ENCODE measurements at places on chromosomes 3 and 15. TPM values are rescaled to one million over a fixed set of nuclear protein-coding genes. Genes with fewer than 3 reads are reported as not detected.

The KCNMB3 gene
- 2.1 TPM for total RNA-seq

GRCh38 chr15:80093854-80094418, 34.5 kb downstream of the ZFAND6 start:
- no peak for DNase-seq

- DNase-seq: peak; percentile 51
Observed at GRCh38 chr3:100992231-100993012, 799 bp downstream of the ABI3BP start.

DNA sequence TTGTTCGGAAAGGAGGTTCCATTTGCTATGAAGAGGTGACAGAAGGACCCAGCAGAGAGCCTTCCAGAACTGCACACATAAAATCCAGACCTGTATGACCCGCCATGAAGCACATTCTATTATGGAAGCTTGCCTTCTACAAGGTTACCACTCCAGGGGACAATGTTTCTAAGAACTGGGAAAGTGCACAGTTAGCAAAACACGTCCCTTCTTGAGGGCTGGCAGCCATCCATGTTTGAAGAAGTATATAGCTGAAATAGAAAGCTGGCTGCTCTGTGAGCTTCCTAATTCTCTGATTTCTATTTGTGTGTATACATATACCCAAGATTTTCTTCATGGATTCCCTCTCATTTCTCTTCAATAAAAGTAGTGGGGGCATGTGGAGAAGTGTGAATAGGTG, 74.6 kb downstream of the CNTN3 start:
- DNase-seq: no peak

DNA sequence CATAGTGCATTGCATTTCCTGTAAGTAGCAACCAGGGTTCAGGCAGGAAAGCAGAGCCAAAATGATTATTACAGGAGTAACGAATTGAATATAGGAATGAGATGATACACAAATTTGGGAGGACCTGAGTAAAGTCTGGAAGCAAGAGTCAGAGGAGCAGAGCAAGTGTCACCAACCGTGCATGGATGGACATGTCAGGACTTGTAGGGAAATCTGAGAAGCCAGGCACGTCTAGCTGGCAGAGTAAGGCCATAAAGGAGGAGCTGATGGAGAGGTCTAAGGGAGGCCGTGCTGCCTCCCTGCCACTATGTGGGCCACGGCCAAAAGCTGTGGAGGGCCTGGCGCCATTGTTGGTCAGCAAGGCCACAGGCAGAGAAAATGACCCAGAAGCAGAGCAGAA, 22.4 kb downstream of the GJD2 start:
- DNase-seq: no peak

DNA sequence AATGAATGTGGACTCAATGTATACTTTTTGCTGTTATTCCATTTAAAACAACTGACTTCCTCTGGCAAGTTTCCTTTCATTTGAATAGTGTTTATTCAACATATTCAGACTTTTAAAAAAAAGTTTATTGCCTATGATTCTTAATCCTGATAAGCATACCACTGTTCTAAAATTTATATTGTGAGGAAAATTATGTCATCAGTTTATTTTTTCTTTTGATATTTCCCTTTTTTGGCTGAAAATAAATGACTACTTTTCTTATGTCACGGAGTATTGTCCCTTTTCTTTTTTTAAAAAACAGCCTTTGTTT, 109.5 kb downstream of the CDIN1 start:
- no peak for DNase-seq

- DNase-seq: no peak
Observed at GRCh38 chr3:172245241-172245640, 203.0 kb downstream of the GHSR start.

- no peak for DNase-seq
Observed at GRCh38 chr3:65761446-65762234, 277.1 kb downstream of the MAGI1 start.

The CSPG4 gene
- 3.0 TPM for total RNA-seq

The CHL1 gene
- not detected for total RNA-seq

DNA sequence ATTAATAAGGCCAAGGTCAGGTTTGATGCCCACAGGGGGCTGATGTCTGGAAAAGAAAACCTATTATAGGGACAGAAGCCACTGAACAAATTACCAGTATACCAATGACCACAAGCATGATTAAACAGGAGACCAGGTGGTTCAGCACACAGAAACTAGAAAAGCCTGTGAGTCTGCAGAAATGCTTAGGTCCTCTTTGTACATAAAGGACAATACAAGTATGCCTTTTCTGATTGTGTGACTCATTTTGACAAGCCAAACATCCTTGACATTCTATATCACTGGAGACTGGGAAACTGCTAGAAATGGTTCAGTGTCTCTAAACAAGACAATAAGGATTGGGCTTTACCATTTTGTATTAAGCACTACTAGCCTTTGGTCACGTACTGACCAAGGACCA, 113.2 kb upstream of the MYO5C start:
- DNase-seq: no peak

The HIGD2B gene
- total RNA-seq: not detected

- no peak for DNase-seq
Observed at GRCh38 chr3:183473969-183474368, 45.5 kb upstream of the MCF2L2 start.

- no peak for DNase-seq
Observed at GRCh38 chr3:14561051-14561960, 21.2 kb upstream of the GRIP2 start.

The NRROS gene
- 16.4 TPM for total RNA-seq

- DNase-seq: no peak
Observed at GRCh38 chr15:42185801-42186200, 22.3 kb downstream of the VPS39 start.

The MCF2L2 gene
- 3.1 TPM for total RNA-seq

The GOLGA6B gene
- not detected for total RNA-seq

- no peak for DNase-seq
Observed at GRCh38 chr15:25800761-25801515, 62.2 kb downstream of the ATP10A start.

GRCh38 chr3:76038949-76039348, 253.6 kb upstream of the ZNF717 start:
- DNase-seq: no peak

GRCh38 chr15:64809649-64810496, 15.6 kb downstream of the PIF1 start:
- DNase-seq: no peak

DNA sequence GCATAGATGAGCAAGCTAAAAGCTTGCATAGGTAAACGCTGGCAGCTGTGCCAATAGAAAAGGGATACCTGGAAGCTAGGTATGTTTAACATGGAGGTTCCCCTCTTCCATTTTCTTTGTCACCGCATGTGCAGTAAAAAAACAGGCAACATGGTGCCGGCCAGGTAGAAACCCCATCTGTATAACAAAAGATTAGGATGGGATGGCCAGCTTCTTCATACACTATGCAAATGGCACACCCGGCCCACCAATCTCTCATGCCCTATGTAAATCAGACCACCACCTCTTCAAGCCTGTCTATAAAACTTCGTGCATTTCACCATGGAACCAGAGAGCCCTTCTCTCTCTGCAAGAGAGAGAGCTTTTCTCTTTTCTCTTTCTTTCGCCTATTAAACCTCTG, 224.3 kb upstream of the P2RY1 start:
- DNase-seq: no peak

The NOX5 gene
- not detected for total RNA-seq

- no peak for DNase-seq
Observed at GRCh38 chr3:118810499-118811035, 224.1 kb downstream of the IGSF11 start.

The RARB gene
- total RNA-seq: 17.6 TPM

- DNase-seq: no peak
Observed at GRCh38 chr15:80861731-80862170, 82.6 kb downstream of the CEMIP start.

The ANKRD34C gene
- total RNA-seq: not detected

- DNase-seq: no peak
Observed at GRCh38 chr15:41286665-41287333, 45.6 kb downstream of the OIP5 start.

The CHRFAM7A gene
- total RNA-seq: 1.1 TPM

The RETNLB gene
- total RNA-seq: not detected

GRCh38 chr3:165133188-165133899, 55.0 kb upstream of the SI start:
- DNase-seq: no peak

GRCh38 chr3:142863930-142864920, 24.7 kb downstream of the PCOLCE2 start:
- DNase-seq: no peak

DNA sequence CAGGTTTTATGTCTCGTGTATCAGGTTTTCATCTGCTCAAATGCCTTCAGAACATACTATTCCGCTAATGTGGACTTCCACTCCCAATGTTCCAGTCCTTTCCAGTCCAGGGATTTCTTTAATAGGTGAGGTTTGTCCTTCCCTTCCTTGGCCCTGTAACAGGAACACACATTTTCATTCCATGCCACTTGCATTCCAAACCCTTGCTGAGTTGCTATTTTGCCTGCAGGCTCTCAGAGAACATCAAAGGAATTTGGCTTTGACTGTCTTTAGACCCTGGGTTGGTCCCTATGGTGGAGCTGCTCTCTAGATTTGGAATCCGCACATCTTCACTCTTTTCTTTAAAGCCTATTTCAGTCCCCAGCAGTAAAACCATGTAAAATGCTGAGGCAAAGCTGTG, 12.3 kb upstream of the ALCAM start:
- no peak for DNase-seq

DNA sequence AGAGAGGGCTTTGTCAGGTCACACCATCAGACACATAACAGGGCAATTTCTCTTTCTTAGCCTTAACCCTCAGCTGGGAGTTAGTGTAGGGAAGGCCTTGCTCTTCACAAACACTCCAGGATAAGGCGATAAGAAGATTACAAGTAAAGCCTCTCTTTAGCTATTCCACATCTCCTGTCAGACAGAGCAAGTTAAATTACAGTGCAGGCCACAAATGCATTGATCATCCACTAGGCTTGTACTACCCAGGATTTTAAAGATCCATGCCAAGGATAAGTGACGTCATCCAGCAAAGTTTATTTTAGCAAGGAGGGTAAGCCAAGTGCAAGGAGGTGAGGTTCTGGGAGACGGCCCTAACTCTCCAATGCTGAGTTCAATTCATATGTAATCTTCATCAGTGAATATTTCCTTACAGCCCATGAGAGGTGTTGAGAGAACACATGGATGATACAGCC, 890.6 kb upstream of the NR2F2 start:
- no peak for DNase-seq

GRCh38 chr3:185711255-185711870, 113.5 kb downstream of the IGF2BP2 start:
- DNase-seq: no peak

DNA sequence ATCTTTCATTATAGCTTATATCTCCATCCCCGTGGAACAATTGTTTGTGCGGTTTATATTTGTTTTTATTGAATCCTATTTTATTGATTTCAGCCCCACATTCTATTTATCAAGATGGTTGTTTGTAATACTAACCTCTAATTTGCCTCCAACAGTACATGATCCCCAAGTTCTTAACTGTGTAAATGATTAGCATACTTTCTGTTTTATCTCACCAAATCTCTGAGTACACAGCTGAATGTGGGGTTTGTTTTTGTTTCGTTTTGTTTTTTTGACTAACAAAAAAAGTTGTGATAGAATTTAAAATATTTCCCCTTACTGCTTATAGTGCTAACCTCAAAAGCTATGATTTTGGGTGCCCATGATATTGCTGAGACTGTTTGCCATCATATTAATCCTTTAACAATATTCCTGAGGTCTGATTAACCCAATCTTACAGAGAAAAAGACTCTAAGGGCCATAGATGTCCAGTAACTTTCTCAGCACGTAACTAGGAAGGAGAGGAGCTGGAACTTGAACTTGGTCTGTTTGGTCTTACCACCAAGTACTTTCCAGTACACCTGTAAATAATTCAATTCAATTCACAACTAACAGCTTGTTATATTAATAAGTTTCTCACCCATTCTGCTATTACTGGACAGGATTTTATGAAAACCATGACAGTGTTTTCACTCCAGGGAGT, 789.8 kb downstream of the TUSC7 start:
- DNase-seq: no peak

DNA sequence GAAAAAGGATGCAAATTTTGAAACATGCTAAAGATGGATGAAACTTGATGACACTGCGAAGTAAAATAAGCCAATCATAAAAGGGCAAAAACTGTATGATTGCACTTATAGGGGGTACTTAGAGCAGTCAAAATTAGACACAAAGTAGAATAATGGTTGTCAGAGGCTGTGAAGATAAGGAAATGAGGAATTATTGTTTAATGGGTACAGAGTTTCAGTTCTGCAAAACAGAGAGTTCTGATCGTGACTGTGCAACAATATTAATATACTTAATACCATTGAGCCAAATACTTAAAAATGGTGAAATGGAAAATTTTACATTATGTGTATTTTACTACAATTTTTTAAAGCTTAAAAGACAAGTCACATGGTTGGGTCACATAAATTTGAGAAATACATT, 35.1 kb downstream of the UBE3A start:
- DNase-seq: no peak

- no peak for DNase-seq
Observed at GRCh38 chr3:34225821-34226366, 427.5 kb downstream of the PDCD6IP start.

DNA sequence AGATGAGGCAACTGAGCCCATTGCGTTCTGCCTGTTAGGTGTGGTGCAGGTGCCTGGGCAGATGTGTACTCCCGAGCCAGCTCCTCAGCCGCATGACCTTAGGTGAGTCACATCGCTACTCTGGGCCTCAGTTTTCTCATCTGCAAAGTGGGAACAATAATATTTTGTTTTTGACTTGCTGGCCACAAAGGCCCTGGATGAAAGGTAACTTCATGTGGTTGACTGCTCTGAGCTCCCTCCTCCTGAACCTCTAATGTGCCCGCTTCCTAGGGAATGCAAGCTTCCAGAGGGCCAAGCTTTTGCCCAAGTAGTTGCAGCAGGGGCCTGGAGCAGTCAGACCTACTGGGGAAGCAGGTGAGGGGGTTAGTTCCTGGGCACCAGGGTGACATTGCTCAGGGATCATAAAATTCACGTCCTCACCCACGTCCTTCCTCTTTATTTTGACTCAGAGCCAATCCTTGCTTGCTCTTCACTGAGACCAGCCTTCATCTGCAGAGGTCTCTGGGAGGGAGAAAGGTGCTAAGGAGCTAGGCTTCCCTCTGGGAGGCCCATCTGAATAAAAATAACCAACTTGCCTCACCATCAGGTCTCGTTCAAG, 149.0 kb upstream of the TLE3 start:
- DNase-seq: no peak

DNA sequence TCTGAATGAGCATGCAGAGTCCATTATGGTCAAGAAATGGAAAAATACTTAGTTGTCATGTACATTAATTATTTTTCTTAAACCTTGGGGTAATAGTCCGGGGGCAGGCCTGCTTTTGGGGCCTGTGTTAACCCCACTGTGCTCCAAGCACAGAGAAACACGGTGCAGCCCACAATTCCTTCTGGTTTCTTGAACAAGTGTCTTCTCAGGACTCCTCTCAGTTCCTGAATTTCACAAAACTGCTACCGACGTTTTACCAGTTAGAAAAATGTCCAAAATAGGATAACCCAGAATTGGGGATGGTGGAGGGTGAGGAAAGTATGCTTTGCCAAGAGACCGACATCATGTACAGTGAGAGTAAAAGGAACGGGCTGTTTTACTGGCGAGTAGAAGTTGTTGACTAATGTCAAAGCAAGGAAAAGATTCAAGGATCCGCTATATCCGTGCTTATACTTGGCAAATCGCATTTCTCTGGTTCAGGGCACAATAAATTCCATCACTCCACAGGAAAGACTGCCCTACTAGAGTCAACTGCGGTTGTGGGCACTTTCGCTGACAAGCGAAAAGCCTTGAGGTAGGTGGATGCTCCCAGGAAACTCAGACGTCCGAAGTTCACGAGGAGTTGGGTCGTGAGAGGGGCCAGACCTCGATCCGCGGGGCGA, 495 bp upstream of the NXPE3 start:
- DNase-seq: no peak

The BFSP2 gene
- not detected for total RNA-seq

The C3orf62 gene
- 2.3 TPM for total RNA-seq

Data from glomerular endothelial cell (primary cell).